ENCODE measurements at places on chromosomes 16 and 17.

GRCh38 chr16:73058616-73059409 is 10.9 kb upstream of the ZFHX3 start:
- no peak for DNase-seq

- DNase-seq = no peak
Observed at GRCh38 chr17:5544115-5544514, 40.2 kb downstream of the NLRP1 start.

DNA sequence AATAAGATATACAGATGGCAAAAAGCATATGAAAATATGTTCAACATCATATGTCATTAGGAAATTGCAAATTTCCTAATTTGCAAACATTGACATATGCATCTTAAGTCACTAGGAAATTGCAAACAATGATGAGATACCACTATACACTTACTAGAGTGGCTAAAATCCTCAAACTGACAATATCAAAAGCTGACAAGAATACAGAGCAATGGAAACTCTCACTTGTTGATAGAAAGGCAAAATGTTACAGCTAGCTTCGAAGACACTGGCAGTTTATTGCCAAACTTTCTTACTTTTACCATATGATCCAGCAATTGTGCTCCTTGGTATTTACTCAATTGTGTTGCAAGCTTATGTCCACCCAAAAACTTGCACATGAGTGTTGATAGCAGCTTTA is 5.0 kb upstream of the IL4R start:
- DNase-seq = no peak

- no peak for DNase-seq
Observed at GRCh38 chr17:80545499-80545826, 825 bp downstream of the RPTOR start.

DNA sequence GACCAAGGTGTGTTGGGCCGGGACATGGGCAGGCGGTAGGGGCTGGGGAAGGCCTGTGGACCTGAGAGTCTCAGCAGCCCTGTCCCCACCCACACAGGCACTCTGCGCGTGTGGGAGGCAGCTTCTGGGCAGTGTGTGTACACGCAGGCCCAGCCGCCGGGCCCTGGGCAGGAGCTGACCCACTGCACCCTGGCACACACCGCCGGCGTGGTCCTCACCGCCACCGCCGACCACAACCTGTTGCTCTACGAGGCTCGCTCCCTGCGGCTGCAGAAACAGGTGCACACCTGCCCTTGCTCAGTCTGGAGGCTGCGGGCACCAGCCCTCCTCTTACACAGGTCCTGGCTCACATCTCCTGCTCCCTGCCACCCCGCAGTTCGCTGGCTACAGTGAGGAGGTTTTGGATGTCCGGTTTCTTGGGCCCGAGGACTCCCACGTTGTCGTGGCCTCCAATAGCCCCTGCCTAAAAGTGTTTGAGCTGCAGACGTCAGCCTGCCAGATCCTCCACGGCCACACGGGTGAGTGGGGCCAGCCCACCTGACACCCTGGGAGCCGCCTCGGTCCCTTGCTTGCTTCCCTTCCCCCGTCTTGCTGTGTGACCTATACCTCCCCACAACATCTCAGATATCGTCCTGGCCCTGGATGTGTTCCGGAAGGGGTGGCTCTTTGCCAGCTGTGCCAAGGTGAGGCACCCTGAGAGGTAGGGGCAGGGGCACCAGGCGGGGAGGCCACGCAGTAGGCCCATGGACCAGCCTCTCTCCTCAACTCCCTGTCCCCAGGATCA is 3.8 kb downstream of the TBL3 start:
- no peak for DNase-seq

- no peak for DNase-seq
Observed at GRCh38 chr16:4825196-4825595, 21.9 kb downstream of the GLYR1 start.

DNA sequence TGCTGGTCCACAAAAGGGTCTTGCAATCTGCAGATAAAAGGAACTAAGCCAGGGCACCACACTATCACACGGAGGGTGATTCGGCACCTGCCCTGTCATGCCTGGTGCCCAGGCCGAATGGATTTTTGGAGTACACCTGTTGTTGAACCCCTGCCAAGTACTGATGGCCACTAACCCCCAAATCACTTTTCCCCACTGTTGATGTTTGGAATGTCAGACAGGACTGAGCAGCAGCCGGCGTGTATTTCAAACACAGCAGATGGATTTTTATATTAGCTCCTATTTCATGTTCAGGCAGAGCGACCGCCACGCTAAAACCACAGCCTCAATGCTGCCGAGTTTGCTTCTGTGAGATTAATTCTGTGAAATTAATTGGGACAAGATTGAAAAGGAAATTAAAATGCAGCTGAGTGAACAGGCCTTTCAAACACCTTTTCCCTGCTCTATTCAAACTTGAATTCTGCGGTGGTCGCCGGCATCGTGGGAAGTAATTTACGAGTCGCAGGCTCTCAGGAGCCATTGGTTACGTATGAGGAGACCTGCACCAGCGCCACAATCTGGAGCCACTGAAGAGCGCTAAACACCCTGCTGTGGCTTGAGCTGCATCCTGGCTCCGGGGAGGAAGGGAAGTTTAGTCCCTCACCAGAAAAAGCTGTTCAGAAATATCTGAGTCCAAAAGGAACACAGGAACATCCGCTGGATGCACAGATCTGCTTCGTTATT is 48.5 kb downstream of the SNX11 start:
- DNase-seq = no peak

GRCh38 chr17:59668816-59669215 is 38.4 kb downstream of the PTRH2 start:
- DNase-seq = no peak

DNA sequence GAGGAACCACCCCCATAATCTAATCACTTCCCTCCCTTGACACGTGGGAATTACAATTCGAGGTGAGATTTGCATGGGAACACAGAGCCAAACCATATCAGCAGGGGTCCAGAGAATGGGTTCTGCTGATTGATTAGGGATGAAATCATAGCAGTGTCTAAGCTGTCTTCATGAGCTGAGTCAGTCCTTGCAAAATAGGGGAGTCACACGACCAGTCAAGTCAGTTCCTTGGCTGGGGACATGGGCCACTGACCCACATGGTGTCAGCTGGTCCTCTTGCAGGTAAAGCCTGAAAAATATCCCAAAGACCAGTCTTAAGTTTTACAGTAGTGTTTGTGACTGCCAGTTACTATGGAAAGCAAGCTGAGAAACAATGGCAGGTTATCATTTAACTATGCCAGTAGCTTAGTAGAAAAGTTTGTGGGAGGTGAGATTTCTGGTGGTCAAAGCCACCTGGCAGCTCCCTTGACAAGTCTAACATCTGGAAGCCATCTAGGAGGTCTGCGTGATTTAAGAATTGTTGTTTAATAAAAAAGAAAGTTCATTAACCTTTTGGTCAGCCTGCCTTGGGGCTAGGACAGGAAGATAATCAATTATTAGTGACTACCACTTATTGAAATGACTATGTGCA is 15.7 kb upstream of the ATF7IP2 start:
- no peak for DNase-seq

DNA sequence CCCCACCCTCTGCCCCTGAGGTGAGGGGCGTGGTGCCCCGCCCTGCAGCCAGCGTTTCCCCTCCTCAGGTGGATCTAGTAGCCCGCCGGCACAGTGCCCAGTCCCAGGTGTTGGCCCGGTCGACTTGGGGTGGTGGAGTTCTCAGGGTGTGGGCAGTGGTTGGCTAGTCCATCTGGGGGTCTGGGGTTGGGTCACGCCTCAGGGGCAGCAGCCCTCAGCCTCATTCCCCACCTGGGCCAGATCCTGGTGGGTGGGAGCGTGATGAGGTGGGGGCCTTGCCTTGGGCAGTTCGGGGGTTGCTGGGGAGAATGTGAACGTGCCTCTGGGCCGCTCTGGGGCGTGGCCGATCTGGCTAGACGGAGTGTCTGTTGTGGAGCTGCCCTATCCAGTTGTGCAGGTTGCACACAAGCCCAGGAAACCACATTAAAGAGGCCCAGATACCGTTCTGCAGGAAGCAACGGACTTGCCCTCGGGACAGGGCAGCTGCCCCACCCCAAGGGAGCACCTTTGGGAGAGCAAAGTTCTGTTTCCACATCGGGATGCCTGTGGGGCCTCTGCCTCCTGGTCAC is 32.0 kb downstream of the GSE1 start:
- no peak for DNase-seq

GRCh38 chr17:74332763-74333283 is 6.8 kb downstream of the KIF19 start:
- no peak for DNase-seq

DNA sequence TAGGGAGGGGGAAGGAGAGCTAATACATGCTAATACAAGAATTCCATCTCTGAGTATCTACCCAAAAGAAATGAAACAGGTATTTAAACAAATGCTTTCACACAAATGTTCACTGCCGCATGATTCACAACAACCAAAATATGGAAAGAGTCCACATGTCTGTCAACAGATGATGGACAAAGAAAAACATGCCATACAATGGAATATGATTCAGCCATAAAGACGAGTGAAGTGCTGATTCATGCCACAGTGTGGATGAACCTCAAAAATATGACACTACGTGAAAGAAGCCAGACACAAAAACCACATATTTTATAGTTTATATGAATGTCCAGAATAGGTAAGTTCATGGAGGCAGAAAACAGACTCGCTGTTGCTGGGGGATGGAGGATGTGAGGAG is 321.4 kb downstream of the FOXL1 start:
- no peak for DNase-seq

DNA sequence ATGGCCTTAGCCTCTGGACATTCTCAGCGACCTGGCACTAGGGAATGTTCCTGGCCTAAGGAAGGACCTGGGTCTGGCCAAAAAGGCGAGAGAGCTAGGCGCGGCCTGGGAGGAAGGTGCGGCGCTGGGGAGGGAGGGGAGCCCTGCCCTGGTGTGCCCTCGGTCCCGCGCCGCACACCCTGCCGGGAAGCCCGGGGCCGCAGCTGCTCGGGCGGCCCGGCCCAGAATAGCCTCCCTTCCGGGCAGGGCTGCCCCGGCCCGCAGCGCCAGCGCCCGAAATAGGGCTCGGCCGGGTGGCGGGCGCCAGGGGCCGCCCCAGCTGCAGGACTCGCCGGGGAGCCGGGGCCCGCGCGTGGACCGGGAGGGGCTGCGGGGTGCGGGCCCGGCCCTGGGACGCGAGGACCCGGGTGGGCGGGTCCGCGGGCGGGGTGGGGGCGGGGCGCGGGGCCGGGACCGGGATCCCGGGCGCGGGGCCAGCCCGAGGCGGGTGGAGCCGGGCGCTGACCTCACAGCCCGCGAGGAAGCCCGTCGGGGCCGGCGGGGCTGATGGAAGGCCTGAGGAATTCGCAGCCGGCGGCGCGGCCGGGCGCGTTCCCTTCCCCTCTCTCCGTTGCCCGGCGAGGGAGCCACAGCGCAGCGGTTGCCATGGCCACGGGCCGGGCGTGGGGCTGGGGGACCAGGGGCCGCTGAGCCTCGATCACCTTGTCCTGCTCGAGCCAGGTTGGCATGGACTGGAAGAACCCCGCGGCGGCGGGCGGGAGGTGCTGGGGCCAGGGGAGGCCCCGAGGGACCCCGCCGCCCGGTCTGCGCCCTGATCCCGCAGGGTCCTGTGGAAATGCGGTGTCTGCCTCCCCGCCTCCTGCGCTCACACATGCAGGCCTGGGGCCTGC is 18.1 kb downstream of the SOCS3 start:
- no peak for DNase-seq

- DNase-seq = no peak
Observed at GRCh38 chr16:56855201-56855600, 9.8 kb upstream of the SLC12A3 start.

GRCh38 chr17:352421-353212 is at the start of gene RPH3AL:
TSS of gene RPH3AL (minus strand) at chr17:352807. CDS start at chr17:327543, 25,264 bp downstream.
- no peak for DNase-seq

Measured in esophagus squamous epithelium (tissue), 5 donors.